ENCODE measurements at places on chromosomes 16 and 17.

GRCh38 chr16:7509963-7510601 is 177.4 kb downstream of the RBFOX1 start:
- no peak for DNase-seq

DNA sequence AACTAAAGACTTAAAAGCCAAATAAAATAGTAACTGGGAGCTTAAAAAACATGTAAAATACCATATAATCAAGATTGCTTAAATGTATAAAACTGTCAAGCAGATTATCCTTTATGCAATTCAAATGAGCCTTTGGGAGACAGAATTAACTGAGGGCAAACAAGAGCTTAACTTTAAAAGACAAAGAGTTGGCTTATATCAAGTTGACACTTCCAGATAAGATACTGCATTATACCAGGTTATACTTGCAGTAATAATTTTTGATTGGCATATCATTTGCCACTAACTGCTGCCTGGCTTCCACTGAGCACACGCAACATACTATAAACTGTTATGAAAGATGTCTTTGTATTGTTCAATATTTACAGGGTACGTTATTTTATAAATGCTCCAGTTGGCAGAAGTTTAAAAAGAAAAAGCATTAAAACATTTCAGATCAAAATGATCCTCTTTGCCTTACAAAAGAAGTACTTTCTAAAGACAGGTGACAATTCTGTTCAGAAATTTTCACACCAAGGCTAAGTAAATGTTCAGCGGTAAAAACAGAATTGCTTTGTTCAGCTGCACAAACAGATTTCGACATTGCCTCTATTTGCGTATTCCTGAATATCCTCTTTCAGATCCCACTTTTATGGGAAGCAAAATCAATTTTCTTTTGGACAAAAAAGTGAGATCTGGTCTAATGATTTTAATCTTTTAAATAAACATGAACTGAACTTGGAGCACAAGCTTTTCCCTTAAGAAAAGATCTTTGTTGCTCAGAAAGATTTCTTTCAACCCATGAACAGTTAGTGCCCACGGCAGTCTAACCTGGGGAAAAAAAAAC is 50.7 kb downstream of the TOX3 start:
- no peak for DNase-seq

DNA sequence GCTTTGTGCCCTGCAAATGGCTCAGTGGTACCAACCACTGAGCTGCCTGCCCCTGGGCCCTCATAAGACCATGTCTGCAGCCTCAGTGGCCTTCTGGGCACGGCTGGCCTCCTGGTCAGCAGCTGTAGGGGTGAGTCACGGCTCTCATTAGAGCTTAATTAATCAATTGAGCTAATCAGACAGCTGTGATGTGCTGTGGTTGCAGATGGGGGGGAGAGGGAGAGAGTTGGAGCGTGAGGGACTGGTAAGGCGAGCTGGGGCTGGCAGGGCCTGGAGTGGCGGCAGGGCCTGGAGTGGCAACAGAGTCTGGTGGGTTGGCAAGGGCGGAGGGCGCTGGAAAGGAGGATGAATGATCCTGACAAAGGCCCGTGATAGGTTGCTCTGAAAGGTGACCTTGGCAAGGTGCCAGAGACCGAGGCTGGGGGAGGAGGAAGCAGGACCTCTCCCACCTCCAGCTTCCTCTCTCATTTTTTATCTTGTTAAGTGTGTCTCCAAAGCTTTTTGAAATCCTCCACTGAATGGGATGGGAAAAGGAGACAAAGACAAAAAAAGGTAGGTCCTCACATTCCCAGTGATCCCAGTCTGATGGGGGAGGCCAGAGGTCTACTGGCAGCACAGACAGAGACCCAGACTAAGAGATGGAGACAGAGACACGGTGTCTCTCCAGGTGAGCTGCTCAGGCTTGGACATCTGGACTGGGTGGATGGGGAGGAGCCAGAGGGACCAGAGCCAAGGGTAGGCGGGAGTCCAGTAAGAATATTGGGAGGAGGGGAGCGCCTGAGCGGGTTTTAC is 41.6 kb downstream of the DCAKD start:
- no peak for DNase-seq

DNA sequence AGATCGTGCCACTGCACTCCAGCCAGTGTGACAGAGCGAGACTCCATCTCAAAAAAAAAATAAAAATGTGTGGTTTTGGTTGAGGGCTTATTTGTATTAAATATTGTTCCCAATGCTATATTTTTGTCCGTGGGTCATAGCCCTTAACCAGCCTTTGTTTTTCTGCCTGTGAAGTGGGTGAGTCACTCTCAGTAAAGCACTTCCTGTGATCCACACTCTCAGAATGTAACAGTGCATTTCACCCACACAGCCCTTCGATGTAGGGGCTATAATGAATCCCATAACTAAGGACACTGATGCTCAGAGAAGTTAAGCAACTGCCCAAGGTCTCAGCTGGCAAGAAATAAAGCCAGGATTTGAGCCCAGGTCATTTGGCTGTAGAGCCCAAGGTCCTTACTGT is 34.7 kb upstream of the POLR3E start:
- DNase-seq, result no peak

DNA sequence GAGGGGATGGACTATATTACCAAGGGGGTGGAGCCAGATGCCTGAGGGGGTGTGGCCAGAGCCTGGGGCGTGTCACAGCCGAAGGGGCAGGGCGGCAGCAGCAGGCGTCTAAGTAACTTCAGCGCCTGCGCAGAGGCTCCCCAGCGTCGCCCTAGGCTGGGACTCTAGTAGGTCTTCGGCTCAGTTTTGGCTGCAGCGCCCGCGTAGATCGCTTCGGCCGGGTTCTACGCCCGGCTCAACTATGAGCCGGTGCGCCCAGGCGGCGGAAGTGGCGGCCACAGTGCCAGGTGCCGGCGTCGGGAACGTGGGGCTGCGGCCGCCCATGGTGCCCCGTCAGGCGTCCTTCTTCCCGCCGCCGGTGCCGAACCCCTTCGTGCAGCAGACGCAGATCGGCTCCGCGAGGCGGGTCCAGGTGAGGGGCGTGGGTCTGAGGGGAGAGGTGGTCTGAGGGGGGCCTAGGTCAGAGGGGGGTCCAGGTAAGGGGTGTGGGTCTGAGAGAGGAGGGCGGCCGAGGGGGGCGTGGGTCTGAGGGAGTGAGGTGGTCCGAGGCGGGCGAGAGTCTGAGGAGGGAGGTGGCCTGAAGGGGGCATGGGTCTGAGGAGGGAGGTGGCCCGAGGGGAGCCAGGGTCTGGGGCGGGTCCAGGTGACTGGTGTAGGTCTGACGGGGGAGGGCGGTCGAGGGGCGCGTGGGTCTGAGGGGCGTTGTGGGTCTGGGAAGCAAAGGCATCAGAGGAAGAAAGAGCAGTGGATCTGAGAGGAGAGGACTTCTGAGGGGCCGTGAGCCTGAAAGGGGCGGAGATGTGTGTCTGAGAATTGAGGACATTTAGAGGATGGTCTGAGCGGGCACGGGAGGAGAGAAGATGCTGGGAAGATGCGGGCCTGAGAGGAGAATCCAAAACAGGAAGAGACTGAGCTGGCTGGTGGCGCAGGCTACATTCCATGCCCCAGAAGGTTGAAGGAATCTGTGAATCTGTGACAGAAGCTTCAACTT is at the start of gene LPCAT2:
LPCAT2 (plus strand) TSS at position 132 of the 991 bp plus-strand sequence; CDS start at position 242, 110 bp downstream.
- DNase-seq, result no peak

GRCh38 chr17:78794399-78794798 is 12.3 kb upstream of the CYTH1 start:
- DNase-seq, result no peak

DNA sequence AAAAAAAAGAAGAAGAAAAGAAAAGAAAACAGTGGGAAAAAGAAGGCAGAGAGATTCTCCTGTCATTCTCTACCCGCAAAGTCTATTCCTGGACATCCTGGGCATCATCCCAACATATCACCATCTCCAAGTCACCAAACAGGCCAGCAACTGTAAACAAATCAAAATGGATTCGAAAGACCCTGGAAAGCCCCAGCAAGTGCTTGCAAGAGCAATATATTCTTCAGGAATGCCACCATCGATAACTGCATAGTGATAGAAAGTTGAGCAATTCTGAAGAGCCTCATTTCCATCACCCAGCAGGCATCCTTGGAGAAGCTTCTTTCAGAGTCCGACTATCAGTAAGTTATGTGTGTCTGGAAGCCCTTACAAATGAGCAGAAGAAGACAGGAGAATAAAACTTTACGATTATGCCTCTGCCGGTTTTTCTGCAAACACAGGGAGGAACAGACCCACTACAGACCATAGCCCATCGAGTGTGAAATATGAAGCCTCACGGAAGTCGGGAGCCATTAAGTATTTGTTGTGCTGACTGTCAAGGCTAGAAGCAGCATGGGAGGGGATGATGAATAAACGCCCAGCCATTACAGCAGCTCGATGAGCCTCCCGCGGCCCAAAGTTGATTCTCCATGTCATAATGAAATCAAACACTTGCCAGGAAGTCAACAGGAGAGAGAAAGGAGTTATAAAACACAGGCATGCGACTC is 64.5 kb upstream of the SEC14L1 start:
- no peak for DNase-seq

DNA sequence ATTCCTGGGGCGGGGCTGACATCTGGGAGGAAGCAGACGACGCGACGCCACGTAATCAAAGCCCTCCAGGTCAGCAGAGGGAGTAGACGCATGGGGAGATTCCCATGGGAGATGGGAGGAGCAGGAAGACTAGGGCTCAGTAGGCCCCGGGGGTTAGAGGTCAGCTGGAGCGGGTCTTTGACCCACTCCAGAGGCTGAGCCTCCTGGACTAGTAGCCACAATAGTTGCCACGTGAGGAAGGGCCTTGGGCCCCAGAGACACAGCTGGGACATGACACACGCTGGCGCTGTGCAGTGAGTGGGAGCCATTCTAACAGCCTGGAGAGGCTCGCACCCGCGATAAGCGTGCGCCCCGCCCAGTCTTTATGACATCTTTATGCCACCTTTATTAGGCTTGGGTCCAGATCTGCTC is 95.7 kb upstream of the AMZ2 start:
- DNase-seq, result no peak

GRCh38 chr16:54808890-54809289 is 121.8 kb upstream of the IRX5 start:
- no peak for DNase-seq

DNA sequence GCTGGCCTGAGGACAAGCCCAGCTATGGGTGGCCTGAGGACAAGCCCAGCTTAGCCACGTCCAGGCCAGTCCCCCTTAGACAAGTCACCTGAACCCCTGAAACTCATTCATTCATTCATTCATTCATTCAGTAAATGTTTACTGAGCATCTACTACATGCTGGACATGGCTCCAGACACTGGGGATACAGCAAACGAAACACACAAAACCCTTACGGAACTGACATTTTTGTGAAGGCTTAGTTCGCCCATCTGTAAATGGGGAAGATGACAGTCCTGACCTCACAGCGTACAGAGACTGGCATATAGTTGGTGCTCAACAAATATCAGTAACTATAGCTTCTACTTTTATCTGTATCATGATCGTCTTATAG is 37.5 kb downstream of the PPL start:
- DNase-seq, result no peak

DNA sequence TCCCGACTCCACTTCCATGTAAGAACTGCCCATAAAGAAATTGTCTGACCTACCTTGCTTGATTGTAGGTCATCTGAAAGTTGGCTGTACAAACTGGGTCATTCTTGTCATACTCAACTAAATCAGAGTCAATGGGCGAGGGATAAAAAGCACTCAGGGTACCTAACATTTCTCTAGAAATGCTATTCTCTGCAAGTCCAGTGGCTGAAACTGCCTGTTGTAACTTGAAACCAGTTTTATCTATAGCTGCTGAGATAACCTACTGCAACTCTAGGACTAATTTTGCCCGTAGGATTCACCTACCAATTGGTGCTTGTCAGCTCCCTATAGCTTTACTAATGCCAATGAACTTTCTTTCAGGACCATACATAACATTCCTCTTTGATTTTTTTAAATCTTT is 100.1 kb upstream of the GRIN2A start:
- no peak for DNase-seq

DNA sequence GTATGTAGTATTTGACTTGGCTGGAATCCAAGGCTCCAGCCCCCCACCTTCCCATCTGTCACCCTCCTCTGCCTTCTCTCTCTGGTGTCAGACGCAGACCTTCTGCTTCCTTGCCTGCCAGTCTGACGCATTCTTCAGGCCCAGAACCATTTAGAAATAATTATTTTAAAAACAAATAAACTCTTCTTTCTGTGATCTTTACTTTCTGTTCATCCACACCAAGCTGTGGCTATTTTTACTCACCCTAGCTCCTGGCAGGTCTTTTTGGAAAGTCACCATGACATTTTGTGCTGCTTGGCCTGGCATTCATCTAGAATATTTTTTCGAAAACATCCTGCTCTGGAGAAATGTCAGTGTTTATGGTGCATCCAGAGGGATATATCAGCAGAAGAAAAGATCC is 330.7 kb upstream of the ASIC2 start:
- no peak for DNase-seq

- DNase-seq, result no peak
Observed at GRCh38 chr17:57869617-57870282, 19.9 kb upstream of the MRPS23 start.

DNA sequence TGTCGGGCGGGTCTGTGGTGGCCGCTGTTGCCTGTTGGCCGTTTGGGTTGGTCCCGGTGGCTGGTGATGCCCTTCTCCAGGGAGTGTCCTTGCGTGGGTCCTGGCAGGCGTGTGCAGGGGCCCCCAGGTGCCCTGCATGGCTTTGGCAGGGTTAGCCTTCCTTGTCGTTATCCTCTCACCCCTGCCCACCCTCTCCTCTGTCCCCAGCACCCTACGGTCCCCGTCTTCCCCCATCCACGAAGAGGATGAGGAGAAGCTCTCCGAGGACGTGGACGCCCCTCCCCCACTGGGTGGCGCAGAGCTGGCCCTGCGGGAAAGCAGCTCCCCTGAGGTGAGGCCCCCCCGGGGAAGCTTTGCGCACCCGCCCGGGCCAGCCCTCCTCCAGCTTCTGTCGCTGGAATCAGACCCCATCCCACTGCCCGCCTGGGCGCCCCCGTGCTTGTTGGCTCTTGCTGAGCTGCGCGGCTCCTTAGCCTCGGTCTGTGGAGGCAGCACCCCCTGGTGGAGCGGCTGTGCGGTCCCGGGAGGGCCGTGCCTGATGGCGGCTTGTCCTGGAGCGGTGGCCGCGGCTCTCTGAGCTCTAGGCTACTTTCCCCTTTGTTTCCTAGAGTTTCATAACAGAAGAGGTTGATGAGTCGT is 10.6 kb upstream of the NUDT16L1 start:
- no peak for DNase-seq

GRCh38 chr16:7731141-7731540 is 398.5 kb downstream of the RBFOX1 start:
- no peak for DNase-seq

DNA sequence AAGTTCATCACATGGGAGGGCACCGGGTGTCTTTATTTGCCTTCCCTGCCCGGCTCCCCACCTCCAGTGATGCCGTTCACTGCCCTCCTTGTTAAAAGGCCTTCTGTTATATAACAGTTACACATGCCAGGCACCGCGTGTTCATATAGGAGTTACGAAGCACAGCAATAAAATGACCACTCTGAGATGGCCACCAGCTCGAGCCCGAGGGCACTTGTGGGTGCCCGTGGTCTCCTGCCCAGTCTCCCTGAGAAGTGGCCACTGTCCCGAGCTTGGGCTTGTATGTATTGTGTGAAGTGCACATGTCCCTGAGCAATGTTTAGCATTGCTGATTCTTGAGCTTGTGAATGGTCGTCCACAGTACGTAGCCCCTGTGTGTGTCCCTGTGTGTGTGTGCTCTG is 355.6 kb downstream of the SEC14L1 start:
- DNase-seq, result no peak

- DNase-seq, result no peak
Observed at GRCh38 chr17:74326506-74326905, 480 bp downstream of the KIF19 start.
